ENCODE measurements at places on chromosomes 2 and 18.

DNA sequence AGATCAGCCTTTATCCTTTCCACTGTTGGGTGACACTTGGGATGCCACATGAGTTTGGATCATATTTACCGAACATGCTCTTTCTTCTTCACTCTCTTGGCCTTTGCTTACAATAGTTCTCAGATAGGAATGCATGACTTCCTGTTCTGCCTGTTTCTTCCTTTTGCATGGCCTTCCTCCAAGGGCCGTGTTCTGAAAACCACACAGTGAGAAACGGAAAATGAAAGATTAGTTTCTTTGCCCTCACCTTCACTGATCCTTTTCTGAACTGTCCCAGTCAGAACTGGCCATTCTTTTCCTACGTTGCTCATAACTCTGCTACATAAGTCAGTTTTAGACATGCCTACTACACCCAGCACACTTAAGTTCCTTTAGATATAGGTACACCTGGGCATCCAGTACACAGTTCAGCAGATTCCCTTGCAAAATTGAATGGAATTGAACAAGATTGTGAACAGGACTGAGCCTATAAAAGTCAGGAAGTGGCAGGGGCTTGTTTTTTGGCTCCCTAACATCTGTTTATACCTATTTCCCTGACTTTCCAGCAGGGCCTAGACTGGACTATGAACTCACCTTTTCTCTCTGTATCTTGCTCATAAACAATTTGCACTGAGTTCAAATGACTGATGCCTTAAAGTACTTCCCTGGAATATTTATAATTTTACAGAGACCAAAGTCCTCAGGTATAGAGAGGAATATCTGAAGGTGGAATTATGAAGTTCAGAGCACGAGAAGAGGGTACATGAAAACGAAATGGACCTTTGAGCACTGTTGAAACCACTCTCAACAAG lies 186.4 kb upstream of the ST6GAL2 start:
- DNase-seq, result no peak

- DNase-seq, result no peak
These were observed 32.2 kb upstream of the REL start for GRCh38 chr2:60849187-60849586.

- no peak for DNase-seq
These were observed 129.9 kb downstream of the PRPF40A start for GRCh38 chr2:152587187-152587947.

- no peak for DNase-seq
These were observed 61.3 kb downstream of the LONRF2 start for GRCh38 chr2:100260712-100261620.

GRCh38 chr18:57210716-57211411 lies 64.0 kb downstream of the BOD1L2 start:
- no peak for DNase-seq

DNA sequence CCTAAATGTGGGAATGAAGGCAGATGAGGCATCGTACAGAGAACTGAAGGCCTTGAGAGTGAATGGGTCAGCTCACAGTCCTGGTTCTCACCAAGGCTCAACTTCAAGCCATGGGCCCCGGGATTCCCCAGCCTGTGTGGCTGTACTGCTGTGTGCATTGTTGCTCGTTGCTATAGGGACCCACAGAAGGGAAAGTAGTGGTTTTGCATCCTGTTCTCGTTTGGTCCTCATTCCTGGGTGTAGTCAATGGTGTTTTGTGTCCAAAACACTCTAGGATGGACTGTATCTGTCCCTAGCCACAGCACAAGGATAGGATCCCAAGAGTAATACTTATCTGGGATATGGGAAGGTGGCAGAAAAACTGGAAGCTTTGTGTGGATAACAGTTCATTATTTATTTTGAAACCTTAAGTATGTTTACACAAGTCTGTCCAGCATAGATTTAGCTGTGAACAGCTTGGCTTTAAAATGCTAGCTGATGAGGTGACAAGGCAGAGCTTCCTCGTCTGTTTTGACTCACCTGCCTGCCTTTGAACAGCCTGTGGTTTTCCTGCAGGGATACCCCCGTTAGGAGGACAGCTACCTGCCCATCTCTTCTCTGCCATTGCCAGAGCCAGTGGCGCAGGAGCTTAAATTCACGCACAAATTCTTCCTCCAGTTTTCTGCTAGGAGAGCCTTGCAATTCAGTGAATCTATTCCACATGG lies 85.0 kb downstream of the WDSUB1 start:
- DNase-seq, result no peak

DNA sequence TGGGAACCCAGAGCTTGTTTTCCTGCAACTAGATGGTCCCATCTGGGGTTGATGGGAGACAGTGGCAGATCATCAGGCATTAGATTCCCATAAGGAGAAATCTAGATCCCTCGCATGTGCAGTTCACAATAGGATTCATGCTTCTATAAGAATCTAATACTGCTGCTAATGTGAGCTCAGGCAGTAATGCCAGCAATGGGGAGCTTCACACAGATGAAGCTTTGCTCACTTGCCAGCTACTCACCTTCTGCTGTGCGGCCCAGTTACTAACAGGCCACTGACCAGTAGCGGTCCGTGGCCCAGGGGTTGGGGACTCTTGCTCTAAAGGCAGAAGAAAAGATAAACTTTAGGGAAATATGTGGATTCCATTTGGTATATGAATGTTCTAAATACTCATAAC lies 192.9 kb downstream of the AFF3 start:
- DNase-seq, result no peak

DNA sequence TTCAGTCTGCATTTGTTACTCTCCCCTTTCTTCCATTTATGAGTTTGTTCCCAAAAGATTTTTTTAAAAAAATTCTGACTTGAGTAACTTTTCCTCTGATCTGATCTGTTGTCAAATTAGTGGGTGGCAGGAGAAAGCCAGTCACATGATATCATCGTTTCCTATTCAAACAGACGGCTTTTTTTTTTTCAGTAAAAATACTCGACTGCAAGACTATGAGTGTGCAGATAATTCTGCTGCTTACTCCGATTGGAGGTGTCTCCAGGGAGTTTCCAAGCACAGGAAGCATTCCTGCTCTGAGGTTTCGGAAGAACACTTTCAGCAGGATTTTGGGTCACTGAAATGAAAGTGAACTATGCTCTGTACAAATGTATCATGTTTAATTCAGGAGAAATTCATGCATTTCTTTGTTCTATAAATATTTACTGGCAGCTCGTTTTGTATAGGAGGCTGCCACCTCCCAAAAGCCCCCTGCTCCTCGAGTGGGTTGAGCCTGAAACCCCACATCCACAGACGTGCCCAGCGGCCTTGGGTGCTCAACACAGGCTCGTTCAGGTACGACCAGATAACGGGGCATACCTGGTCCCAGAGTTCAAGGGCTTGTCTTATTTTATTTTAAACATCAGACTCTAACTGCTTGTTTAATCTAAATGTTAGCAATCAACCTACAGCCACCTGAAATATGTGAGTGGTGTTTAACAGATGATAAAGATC lies 126.9 kb upstream of the ZNF516 start:
- DNase-seq, result no peak

GRCh38 chr2:54497763-54498680 lies 41.9 kb downstream of the SPTBN1 start:
- no peak for DNase-seq

DNA sequence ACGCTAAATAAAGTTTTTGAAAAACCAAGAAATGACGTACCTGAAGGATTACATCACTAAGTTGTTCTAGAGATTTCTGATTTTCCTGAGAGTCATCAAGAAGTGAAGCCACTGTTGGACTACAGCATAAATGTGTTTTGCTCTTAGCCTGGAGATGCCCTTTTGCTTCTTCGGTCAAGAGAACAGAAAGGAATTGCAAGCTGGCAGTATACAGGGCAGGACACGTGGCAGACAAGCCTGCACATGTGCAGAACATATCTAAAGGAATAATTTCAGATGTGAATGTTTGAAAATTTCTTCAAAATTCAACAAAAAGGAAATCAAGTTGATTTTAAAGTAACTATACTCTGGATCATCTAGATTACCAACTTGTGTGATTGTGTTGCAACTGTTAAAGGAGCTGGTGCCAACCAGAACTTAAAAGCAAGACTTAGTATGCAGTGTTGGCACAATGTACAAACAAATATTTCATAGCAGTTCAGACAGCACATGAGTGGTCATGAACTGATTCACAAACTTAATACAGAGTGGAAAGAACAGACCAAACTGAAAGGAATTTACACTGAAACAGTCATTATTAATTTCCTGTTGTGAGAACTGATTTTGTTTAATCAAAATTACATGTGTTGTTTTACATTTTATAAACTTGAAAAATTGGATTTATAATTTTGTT lies 100.4 kb upstream of the CD226 start:
- DNase-seq, result no peak

- DNase-seq, result no peak
These were observed 139.4 kb upstream of the HDAC4 start for GRCh38 chr2:239540174-239540573.

- no peak for DNase-seq
These were observed 59.4 kb upstream of the TMEM17 start for GRCh38 chr2:62565309-62565908.

DNA sequence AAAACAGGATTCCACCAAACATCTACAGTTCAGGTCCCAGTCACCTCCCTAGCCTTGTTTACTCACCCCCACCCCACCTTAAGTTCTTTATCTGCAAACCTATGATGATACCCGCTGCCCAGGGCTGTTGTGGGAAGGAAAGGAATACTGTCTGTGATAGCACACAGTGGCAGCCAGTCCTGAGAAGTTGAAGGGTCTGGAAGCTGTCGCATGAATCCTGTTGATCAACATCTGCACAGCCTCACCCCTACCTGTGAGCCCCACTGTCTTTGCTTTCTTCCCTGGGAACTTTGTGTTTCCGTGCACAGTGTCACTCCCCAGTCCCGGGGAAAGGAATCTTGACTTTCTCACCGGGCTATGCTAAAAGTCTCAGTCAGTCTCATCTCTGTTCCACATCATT lies 160.7 kb upstream of the EPAS1 start:
- no peak for DNase-seq

DNA sequence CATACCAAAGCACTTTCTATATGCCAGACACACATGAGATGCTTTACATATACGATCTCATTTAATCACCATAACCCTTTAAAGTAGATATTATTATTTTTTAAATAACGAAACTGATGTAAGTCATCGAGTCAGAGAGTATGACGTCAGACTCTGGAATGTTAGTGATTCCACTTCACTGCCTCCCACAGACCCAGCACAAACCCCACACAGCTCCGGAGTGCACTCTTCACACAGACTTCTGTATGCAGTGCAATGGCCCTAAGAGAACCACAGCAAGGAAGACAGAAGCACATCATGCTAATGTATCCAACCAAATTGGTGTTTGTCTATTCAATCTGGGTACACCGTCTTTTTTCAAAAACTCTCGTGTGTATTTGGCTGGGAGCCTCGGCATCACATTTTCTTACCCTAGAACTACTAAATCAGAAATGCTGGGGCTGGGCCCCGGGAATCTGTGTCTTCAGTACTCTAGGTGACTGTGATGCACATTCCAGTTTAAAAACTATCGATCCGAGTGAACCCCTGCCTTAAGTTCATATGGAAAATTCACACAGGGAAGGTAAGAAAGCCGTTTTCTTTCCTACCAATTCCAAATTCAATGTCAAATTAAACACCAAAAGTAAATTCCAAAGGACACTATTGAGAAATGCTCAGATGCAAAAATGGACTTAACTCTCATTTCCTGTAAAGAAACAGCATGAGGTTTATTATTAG lies 117.7 kb upstream of the ACVR1C start:
- no peak for DNase-seq

DNA sequence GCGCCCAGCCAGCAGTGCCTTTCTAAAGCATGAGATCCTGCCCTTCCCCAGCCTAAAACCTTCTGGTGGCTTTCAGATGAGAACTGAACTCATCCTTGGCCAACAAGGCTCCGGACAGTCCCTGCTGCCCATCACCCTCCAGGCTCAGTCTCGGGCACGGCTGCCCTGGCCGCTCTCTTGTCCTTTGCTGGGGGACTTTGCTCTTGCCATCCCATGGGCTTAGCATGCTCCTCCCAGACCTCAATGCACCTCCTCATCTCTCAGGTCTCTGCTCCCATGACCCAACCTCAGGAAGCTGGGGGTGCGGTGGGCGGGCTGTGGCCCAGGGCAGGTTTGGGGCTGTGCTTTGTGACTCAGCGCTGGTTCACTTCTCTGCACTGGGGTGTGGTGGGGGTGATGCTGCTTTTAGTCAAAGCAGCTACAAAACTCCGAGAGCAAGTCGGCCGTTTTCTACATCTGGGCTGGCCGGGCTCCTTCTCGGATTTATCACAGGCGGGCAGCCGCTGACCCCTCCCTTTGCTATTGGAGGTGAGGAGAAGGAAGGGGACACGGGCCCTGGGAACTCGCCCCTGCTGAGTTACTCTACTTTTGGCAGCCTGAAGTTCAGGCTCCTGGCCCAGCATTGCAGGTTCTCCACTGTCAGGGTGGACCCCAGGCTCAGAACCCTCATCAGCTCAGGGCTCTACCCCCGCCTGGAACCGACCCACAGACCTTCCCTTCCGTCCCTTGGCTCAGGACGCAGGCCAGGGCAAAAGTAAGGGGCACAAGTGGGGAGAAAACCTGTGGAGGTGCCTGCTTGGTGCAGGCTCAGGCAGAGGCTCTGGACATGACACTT lies 90.6 kb upstream of the TAF1B start:
- peak; percentile 85 for DNase-seq

DNA sequence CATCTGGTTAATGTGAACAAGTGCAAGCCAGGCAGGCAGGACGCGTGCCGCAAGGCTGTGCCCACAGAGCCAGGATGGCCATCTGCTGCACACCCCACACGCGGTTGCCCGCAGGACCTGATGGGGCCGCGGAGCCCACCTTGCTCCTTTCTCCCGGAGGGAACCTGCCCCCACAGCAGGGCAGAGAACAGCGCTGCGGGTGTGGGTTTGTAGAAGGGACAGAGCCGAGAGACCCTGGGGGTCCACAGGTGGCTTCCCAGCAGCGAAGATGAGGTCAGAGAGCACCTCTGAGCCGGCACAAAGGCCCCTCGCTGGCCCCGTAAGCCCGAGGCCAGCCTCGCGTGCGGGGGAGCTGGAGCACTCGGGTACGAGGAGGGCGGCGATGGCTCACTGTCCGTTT lies 460.8 kb upstream of the SALL3 start:
- no peak for DNase-seq

All from stimulated activated CD8-positive, alpha-beta memory T cell treated with anti-CD3 and anti-CD28 coated beads, Interleukin-15, amount 100 ng/mL, for 4 hours (primary cell).